ENCODE measurements at places on chromosomes 2 and 18. TPM values are rescaled to one million over a fixed set of nuclear protein-coding genes. Genes with fewer than 3 reads are reported as not detected.

Gene CENPA
- not detected for total RNA-seq

DNA sequence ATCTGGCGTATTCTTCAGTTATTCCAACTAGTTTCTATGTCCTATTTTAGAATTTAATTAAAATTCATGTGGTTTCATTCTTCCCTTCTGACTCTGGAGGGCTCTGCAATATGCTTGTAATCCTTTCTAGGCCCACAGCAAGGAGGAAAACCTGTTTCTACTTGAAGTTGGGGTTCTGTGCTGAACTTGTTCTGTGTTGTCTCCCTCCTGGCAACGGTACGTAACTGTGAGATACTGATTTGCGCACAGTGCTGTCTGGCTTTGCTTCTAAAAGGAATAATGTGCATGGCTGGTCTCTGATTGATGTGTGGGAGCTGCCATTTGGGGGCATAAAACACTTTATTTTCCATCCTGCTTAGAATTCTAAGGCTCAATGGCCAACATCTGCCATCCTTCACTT is 81.7 kb downstream of the NABP1 start:
- no peak for DNase-seq
- H3K4me1 ChIP-seq = no peaks in the 10 kb centered on the region
- no peaks in the 10 kb centered on the region for H3K36me3 ChIP-seq
- no peak overlapping the region for H3K27ac ChIP-seq

DNA sequence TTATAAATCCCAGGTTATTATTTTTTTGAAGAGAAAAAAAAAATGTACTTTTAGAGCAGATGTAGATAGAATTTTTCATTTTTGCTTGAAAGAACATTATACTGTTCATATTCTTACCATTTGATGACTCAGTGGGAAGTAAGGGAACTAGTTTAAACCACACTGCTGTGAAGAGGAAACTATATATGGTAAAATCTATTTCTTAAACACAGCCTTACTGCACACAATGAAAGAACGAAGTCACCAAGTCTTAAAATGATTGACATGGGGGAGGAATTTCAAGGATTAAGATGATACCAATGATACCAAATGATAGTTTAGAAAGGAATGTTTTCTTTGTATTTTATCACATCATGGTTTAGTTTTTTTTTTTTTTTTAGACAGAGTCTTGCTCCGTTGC is 5.0 kb downstream of the ACTR2 start:
- no peak overlapping the region for H3K27ac ChIP-seq
- DNase-seq = no peak
- H3K36me3 ChIP-seq = no peaks in the 10 kb centered on the region
- H3K27me3 ChIP-seq = no peaks in the 10 kb centered on the region
- no peaks in the 10 kb centered on the region for H3K4me1 ChIP-seq

Gene PSMA8
- total RNA-seq = not detected

- no peaks in the 10 kb centered on the region for H3K27me3 ChIP-seq
- no peak for DNase-seq
- H3K4me3 ChIP-seq = no peak overlapping the region
- H3K4me1 ChIP-seq = no peaks in the 10 kb centered on the region
- H3K27ac ChIP-seq = no peak overlapping the region
- no peaks in the 10 kb centered on the region for H3K36me3 ChIP-seq
These were observed 65.5 kb upstream of the ATG16L1 start for GRCh38 chr2:233185963-233186362.

Gene LRATD1
- 31.4 TPM for total RNA-seq

Gene NMUR1
- not detected for total RNA-seq

Gene CKAP2L
- total RNA-seq = 2.0 TPM
